ENCODE measurements at places on chromosomes 2 and 18. TPM values are rescaled to one million over a fixed set of nuclear protein-coding genes. Genes with fewer than 3 reads are reported as not detected.

DNA sequence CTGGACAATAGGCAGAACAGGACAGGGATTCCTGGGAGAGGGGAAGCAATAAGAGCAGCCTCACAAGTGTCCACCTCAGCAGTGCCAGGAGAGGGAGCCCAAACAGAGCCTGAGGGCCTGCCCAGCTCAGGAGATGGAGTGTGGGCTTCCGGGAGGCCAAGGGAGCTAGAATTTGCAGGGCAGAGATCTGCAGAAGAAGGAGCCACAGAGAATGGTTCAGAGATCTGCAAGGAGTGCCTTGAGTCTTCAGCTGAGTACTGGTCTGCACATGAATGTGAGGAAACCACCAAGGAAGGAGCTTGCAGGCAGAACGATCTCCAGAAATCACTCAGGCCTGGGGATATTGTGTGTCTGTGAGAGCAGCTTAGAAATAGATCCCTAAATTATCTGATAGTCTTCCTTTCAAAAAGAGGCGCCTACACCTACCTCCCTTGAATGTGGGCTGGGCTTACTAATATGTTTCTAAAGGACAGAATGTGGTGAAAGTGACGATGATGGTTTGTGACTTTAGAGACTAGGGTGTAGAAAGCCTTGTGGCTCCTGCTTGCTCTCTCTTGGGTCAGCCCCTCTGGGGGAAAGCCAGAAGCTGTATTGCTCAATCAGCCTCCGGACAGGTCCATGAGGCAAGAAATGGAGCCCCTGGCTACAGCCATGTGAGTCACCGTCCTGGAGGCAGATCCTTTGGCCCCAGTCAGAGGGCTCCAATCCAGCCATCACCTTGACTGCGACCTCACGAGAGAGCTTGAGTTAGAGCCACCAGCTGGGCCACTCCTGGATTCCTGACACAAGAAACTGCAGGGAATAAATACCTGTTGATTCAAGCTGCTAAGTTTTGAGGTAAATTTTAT is 7.6 kb upstream of the LPIN1 start:
- DNase-seq, result peak; percentile 63

DNA sequence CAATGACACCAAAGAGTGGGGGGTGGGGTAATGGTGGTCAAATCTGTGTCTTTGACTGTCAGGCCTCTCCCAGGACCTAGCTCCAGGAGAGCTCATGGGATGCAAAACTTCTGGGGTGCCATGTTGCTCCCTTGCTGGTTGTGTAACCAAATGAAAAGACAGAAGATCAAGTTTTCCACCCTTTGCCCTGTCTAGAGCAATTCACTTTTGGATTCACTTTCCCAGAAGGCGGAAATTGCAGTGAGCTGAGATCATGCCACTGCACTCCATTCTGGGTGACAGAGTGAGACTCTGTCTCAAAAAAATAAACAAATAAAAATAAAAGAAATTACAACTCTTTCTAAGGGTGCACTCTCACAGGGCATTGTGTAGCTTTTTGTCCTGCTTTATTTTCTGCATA is 34.9 kb upstream of the PLA2R1 start:
- no peak for DNase-seq

DNA sequence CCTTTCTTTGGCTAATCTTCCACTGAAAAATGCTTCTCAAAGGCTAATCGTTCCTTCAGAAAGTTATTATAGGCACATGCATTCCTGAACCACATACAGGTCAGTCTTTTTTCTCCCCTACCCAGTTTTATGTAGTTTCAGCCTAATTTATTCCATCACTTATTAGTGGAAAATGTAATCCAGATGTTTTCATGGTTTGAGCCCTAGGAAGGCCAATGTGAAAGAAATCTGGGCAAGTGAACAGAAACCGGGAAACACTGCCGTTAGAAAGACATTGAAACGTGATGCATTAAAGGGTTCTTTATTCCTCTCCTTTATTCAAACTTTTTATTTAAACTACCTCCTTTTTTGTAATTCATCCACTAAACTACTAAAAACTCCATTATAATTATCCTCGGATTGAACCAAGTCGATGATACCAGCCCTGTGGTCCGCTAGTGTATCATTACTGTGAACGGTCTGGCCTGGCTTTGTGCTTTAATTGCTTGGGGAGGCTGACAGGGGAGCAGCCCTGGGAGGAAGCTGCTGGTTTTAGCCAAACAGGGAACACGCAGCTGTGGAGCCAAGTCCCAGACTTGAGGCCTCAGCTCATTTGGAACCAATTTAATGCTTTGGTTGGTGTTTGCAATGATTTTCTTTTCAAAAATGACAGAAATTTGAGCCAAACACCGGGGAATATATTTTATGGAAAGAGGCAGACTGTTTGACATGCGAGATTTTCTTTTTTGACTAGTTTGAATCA is 149.2 kb downstream of the ARHGAP28 start:
- DNase-seq, result no peak

DNA sequence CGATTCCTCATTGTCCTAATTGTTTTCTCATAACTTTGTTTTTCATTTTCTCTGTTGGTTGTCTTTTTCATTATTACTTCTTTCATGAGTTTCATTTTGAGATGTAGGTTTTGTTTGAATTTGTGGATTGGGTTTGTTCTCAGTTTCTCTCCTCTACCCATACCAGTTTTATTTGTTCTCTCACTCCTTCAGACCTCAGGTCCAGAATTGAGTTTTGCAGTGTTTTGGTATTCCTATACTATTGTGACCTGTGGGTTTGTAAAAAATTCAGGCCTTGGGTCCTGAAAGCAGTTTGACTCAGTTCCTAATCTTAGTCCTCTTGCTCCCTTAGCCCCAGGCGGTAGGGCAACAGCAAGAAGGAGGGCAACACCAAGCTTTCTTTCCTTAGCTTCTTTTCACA is 28.3 kb upstream of the UBE2E3 start:
- no peak for DNase-seq

GRCh38 chr2:33437297-33437696 is 39.2 kb upstream of the RASGRP3 start:
- no peak for DNase-seq

- DNase-seq, result no peak
Measured at GRCh38 chr2:233049194-233049761, 10.9 kb upstream of the INPP5D start.

- no peak for DNase-seq
Measured at GRCh38 chr2:36271266-36271665, 84.3 kb upstream of the CRIM1 start.

DNA sequence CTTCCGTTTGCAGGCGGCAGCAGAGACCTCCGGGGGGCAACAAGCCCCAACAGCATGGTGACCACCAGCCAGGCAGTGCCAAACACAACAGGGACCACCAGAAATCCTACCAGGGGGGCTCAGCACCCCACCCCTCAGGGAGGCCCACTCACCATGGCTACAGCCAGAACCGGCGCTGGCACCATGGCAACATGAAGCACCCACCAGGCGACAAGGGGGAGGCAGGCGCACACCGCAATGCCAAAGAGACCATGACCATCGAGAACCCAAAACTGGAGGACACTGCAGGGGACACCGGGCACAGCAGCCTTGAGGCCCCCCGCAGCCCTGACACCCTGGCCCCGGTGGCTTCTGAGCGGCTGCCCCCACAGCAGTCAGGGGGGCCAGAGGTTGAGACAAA is 192.9 kb downstream of the SMAD7 start:
- DNase-seq, result no peak

DNA sequence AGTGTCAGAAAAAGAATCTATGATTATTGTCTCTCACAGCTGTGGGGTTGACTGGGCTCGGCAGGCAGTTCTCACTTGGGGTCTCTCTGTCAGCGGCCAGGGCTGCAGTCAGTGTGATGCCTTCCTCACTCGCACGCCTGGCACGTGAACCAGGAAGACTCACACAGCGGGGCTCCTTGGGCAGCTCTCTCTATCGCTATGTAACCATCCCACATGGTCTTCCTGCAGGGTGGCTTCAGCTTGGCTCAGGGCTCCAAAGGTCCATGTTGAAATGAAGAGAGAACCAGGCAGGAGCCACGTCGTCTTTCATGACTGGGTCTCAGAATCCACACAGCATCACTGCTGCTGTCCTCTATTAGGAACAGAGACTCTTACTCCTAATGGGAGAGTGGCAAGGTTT is 30.6 kb upstream of the SLC1A4 start:
- DNase-seq, result no peak

GRCh38 chr2:100650151-100650550 is 87.4 kb downstream of the PDCL3 start:
- no peak for DNase-seq

GRCh38 chr2:83291083-83291482 is 1168.0 kb downstream of the SUCLG1 start:
- no peak for DNase-seq

GRCh38 chr2:37449761-37450296 is 105.4 kb downstream of the QPCT start:
- no peak for DNase-seq

DNA sequence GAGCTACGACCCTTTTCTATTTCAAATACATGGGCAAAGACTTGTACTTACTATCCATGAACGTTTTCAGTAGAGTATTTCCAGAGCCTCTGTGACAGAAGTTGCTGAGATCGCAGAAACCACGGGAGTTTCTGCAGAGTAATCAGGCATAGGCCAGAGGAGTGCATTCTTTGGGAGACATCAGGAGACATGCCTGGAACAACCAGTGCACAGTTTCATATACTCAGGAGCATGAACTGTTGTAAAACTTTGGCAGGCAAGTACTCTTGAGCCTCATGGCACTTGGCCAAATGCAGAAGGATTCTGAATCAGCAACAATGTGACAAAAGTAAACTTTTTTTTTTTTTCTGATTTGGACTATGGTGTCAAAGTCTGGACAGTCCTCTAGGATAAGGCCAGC is 307.1 kb downstream of the GRB14 start:
- DNase-seq, result no peak

- no peak for DNase-seq
Measured at GRCh38 chr18:7545734-7546133, 21.4 kb upstream of the PTPRM start.

- no peak for DNase-seq
Measured at GRCh38 chr18:63265326-63265725, 54.2 kb downstream of the BCL2 start.

GRCh38 chr2:222239091-222239490 is 59.7 kb downstream of the PAX3 start:
- DNase-seq, result no peak

- no peak for DNase-seq
Measured at GRCh38 chr2:167140330-167140729, 252.1 kb downstream of the XIRP2 start.

DNA sequence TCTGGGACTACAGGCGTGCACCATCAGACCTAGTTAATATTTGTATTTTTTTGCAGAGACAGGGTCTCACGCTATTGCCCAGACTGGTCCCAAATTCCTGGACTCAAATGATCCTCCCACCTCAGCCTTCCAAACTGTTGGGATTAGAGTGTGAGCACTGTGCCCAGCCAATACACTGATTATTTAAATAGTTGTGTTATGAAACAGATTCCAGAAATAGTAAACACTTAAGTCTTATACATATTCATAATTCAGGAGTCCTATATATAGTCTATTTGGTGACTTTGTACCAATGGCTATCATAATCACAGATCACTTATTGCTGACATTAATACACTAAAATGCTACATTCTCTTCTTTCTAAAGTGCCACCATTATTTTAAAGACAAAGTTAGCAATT is 12.8 kb downstream of the NFU1 start:
- no peak for DNase-seq

GRCh38 chr2:83051538-83052170 is 1407.4 kb downstream of the SUCLG1 start:
- DNase-seq, result no peak

DNA sequence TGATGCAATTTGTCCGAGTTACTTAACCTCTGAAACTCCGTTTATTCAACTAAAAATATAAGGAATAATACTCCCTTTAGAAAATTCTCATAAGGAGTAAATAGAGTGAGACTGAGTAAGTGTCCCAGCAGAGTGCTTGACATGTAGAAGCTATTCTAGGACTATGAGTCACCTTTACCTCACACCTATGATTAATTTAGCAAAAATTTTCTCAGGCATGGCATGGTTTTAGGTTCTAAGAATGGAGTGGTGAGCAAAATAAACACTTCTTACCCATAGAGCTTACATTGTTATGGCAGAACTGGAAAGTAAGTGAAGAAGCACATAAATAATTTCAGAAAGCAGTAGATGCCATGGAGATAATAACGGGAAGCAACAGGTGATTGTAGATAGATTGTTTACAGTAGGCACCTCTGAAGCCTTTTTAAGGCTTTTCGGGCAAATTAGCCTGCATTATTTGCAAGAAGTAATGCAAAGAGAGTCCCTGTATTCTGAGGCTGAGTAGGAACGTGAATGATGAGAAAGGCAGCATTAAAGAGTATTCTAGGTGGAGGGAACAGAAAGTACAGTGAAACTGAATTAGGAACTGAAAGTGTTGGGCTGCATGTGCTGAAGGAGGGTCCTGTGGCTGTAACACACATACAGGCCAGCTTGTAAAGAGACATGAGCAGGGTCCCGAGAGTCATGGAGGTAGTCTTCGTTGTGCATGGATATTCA is 209.2 kb downstream of the ZNF407 start:
- DNase-seq, result no peak

DNA sequence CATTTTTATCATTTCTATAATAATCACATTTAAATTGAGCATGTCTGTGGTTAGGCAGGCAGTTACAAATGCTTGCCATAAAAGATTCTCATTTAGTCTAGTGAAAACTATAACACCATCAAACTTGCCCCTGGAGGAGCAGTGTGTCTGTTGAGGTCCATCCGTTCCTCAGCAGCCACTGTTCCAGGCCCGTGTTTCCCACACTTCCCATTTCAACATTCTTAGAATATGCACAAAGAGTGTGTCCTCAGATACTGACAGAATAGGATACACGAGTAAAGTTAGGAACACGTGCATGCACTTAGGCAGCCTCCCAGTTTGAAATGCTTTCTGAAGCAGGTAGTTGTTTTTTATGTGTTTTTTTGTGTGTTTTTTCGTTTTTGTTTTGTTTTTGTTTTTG is 39.9 kb downstream of the NCK2 start:
- DNase-seq, result no peak

GRCh38 chr2:178506524-178506923 is 26.3 kb downstream of the PLEKHA3 start:
- DNase-seq, result no peak

- DNase-seq, result no peak
Measured at GRCh38 chr18:78521136-78521535, 458.5 kb upstream of the SALL3 start.

The RIT2 gene
- total RNA-seq, result 0.44 TPM

The SFXN5 gene
- 22.2 TPM for total RNA-seq

The ANKRD53 gene
- total RNA-seq, result 1.8 TPM

The SLC14A1 gene
- total RNA-seq, result 1.1 TPM

The UCN gene
- 0.92 TPM for total RNA-seq

The CASP10 gene
- total RNA-seq, result 66.1 TPM

The MRO gene
- total RNA-seq, result 0.48 TPM

The AGXT gene
- 1.0 TPM for total RNA-seq

The EPHA4 gene
- 21.9 TPM for total RNA-seq

The SOWAHC gene
- 44.0 TPM for total RNA-seq

The OXER1 gene
- 1.6 TPM for total RNA-seq

The DIPK1C gene
- total RNA-seq, result 0.98 TPM
